ENCODE measurements at places on chromosomes 5 and 9. TPM values are rescaled to one million over a fixed set of nuclear protein-coding genes. Genes with fewer than 3 reads are reported as not detected.

DNA sequence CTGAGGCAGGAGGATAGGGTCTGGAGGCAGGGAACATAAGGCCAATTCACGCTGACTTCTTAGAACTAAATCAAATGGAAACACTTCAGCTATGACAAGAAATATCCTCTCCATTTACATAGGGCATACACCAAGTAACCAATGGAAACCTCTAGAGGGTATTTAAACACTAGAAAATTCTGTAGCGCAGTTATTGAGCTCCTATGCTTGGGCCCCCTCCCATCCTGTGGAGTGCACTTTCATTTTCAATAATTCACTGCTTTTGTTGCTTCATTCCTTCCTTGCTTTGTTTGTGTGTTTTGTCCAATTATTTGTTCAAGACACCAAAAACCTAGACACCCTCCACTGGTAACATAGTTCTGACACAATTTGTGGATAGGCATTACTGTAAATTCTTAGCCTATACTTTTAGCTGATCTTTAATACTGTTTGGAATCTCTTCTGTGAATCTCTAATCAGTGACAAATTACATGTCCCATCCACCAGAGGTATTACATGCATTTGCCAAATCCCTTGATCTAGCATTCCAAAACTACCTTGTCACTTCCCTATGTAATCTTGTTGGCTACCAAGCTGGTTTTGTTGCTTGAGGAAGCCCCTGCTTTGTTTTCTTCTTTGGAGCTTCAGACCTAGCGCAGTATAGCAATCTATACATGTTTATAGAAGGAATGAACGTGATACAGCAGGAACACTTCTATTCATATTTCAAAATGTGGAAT lies 61.6 kb downstream of the ST8SIA4 start:
- no peak for DNase-seq

- peak; percentile 76 for DNase-seq
Observed at GRCh38 chr5:172766287-172767108, 4.5 kb downstream of the DUSP1 start.

DNA sequence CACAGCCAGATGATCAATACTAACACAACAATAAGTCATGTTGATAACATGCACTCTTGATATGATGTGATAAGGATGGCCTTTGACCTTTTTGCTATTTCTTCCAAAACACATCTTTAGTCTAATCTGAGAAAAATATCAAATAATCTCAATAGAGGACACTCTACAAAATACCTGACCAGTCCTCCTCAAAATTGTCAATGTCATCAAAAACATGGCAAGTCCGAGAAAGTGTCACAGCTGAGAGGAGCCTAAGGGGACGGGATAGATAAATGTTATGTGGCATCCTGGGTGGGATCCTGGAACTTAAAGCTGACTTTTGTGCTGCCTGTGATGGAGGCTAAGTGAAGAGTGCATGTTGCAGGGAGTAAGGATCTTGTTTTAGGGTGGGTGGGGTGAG lies 699.6 kb upstream of the ADAMTS16 start:
- DNase-seq = no peak

The RECK gene
- 20.1 TPM for total RNA-seq

The GGTA1 gene
- 9.5 TPM for total RNA-seq

GRCh38 chr9:18067548-18068120 lies 406.3 kb upstream of the ADAMTSL1 start:
- no peak for DNase-seq

GRCh38 chr9:20319241-20319640 lies 303.1 kb downstream of the MLLT3 start:
- DNase-seq = no peak

- no peak for DNase-seq
Observed at GRCh38 chr5:121533814-121534213, 317.9 kb upstream of the FTMT start.

DNA sequence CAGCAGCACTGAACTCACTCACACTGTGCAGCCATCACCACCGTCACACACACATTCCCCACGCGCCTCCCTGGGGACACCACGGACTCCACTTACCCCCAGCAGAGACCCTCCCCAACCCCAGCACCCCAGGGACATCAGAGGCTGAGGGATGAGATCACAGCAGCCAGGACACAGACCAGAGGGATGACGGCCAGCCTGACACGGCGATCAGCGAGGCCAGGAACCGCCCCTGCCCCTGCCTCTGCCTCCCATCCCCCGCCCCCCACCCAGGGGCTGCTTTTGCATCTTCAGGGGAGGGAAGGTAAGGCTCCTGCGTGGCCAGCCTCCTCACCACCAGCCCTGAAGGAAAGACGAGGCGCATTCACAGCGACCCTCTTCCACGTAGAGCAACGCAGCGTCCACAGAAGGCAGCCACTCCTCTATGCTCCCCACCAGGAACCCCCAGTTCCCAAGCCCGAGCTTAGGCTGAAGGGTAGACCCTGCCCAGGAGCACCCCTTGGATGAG lies 104.5 kb downstream of the VAV2 start:
- DNase-seq = no peak

DNA sequence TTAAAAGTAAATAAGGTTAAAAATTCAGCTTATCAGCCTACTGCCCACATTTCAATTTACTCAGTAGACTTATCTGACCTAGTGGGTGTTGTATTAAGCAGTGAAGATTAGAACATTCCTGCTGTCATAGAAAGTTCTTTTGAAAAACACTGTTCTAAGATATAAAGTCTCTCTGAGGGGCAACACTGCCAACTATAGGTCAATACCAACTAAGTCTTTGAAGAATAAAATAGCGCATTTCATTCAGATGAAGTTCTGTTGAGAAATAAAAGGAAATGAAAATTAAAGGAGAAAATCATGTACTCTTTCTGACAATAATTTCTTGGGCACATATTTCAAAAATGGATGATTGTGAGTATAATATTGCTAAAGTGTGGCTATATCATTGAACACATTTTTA lies 86.8 kb downstream of the PTPRD start:
- no peak for DNase-seq

The GTF2H2C gene
- 33.4 TPM for total RNA-seq

DNA sequence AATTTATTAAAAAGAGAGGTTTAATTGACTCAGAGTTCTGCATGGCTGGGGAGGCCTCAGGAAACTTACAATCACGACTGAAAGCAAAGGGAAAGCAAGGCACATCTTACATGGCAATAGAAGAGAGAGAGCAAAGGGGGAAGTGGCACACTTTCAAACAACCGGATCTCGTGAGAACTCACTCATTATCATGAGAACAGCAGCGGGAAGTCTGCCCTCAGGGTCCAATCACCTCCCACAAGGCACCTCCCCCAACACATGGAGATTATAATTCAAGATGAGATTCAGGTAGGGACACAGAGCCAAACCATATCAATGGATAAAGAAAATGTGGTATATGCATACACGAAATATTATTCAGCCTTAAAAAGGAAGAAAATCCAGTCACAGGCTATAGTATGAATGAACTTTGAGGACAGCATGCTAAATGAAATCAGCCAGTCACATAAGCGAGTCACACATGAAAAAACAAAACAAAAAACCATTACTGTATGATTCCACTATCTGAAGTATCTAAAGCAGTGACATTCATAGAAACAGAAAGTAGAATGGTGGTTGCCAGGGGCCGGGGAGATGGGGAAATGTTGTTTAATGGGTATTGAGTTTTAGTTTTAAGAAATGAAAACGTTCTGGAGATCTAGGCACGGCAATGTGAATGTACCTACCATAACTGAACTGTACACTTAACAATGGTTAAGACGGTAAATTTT lies 83.4 kb upstream of the PCA3 start:
- no peak for DNase-seq

The TSPAN17 gene
- total RNA-seq = 31.8 TPM

DNA sequence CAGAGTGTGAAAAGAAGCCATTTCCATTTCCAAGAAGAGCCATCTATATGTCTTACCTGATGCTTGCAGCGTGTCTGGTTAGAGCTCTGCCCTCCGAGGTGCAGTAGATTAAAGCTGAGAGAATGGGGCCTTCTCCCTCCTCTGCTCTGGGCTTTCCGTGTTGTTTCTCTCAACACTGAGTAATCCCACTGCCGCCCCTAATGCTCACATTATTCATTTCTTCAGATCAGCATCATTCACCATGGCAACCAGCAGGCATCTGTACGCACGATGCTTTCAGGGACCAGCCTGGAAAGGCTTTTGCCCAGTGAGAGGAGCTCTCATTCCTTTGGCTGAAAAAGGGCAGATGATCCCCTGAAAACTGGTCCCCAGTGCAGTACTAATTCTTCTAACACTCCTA lies 79.6 kb downstream of the CYFIP2 start:
- no peak for DNase-seq
